CD4-positive, alpha-beta T cell treated with Interferon gamma for 1 hour (primary cell): ENCODE measurements at places on chromosomes 12 and 14.

DNA sequence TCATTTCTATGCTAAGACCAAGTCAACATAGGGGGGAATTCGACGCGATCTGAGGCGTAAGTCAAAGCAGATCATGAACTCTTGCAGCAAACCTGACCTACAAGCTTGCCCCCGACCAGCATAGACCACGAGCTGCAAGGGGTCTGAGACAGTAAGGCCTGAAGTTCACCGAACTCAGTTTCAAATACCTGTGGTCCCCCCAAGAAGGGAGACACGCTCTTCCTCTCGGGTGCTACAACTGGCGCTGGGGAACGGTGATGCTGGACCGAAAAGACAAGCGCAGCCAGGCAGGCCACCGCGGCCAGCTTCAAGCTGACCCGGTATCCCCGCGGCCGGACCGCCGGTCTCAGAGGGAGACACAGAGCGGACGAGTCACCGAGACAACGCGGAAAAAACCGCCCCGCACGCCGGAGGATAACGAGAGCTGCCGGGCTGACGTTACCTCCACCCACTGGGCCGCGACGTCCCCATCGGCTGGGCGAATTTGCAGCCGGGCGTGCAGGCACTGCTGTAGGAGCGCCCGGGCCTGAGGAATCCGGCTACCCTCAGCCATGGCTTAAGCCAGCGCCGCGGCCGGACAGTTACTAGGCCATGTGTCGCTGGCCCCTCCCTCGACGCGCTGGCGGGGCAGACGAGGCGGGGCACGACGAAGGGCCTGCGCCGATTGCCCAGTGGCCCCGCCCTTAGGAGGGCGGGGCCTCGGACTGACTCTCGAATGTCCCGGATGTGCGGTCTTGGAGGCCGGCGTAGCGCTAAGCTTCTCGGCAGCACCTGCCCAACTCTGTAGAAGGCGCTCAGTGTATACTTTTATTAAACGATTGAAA, at the start of gene DTD2:
Gene DTD2, minus strand, starts transcription at position 666 of the 824 bp plus-strand sequence. Its CDS starts 113 bp downstream, at position 553.
- peak; percentile 90 for DNase-seq

GRCh38 chr14:86646696-86647690, 1117.0 kb downstream of the FLRT2 start:
- DNase-seq = no peak

DNA sequence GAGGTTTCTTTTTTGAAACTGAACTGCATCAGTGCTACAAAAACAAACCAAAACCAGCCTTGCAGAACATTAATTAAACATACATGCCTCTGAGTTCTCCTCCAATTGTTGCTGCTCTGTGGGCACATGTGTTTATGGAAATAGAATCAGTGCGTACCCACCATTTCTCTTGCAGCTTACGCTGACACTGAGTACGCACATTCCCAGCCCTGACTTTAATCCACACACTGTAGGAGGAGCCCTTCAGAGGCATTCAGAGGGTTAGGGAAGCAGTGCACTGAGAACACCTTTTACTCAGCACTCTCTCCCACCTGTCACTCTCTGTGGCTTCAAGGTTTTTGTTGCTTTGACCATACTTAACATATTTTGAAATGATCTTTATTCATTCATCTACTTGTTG, 250.5 kb upstream of the PWP1 start:
- no peak for DNase-seq

DNA sequence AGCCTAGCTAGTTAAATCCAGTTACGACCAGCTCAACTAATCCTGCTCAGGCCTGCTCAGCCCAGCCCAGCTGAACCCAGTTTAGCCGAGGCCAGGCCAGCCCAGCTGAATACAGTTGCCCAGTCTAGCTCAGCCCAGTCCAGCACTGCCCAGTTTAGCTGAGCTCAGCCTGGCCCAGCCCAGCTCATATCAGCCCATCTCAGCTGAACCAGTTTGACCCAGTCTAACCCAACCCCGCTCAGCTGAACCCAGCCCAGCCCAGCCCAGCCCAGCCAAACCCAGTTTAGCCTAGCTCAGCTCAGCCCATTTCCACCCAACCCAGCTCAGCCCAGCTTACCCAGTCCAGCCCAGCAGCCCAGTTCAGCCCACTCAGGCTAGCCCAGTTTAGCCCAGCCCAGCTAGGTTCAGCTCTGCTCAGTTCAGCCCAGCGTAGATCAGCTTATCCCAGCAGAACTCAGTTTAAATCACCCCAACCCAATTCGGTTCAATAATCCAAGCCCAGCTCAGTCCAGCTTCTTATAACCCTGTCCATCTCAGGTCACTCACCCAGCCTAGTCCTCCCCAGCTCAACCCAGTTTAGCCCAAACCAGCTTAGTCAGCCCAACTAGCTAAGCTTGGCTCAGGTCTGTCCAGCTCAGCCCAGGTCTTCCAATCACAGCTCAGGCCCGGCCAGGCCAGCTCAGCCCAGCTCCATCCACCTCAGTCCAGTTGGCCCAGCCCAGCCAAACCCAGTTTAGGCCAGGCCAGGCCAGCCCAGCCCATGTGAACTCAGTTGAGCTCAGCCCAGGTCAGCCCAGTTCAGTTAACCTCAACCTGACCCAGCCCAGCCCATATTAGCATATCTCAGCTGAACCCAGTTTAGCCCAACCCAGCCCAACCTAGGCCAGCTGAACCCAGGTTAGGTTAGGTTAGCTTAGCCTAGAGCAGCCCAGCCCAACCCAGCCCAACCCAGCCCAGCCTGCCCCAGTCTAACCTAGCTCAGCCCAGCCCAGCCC, 76.7 kb downstream of the TMEM121 start:
- no peak for DNase-seq

- no peak for DNase-seq
Measured at GRCh38 chr14:67269298-67270060, 28.2 kb downstream of the PALS1 start.

DNA sequence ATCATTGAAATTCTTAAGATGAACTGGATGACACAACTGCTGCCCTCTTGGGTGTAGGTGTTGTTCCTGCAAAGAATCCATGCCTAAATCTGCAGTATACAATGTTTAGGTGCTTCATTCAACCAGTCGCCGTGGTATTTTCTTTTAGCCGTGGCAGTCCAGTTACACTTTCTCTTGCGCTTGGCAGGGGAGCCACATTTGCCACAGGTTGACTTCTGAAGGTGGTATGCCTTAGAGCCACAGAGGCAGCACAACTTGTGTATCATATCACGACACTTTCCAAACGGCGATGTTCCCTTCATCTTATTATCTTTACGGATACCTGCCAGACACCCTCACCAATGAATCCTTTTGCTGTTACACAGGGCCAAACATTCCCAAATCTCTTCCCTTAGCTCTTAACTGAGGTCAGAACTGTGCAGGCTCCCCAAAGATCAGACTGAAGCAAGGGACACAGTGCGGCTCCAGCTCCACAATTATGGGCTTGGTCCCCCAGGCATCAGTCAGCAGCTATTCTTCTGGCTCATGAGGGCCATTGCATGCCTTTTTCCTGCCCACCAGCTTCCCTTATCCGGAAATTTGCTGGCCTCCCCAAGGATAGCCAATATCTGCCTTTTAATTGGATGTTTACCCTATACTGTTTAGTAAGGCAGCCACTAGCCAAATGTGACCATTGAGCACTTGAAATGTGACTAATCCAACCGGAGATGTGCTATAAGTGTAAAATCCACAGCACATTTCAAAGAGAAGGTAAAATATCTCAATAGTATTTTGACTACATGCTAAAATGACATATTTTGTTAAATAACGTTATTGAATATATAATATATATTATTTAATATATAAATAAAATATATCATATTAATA, 50.7 kb downstream of the SENP1 start:
- DNase-seq = no peak

- no peak for DNase-seq
Measured at GRCh38 chr14:34170882-34171281, 220.0 kb upstream of the EGLN3 start.

GRCh38 chr12:27332407-27332713, 276 bp upstream of the BMAL2 start:
- DNase-seq = no peak
